ENCODE measurements at places on chromosomes 16 and 17.
A peak's percentile ranks its signal among the peaks of the same experiment; 100 is the strongest.

GRCh38 chr17:45265821-45266220 is 3.9 kb upstream of the SPATA32 start:
- no peak for DNase-seq

DNA sequence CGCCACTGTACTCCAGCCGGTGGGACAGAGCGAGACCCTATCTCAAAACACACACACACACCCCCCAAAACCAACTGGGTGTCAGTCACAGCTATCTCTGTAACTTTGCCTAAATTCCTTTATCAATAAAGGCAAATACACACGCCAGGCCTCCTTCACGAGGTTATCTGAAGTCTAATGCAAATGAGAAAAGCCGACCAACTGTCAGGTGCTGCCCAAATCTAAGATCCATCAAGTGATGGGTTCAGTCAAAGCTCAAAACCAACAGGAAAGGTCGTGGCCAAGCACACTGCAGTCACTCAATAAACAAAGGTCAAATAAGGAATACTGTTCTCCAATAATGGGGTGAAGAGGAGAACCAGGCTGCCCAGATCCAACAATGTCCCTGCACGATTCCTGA is 1.1 kb downstream of the ANKFY1 start:
- no peak for DNase-seq

GRCh38 chr17:17931159-17931558 is 41.0 kb downstream of the TOM1L2 start:
- no peak for DNase-seq

DNA sequence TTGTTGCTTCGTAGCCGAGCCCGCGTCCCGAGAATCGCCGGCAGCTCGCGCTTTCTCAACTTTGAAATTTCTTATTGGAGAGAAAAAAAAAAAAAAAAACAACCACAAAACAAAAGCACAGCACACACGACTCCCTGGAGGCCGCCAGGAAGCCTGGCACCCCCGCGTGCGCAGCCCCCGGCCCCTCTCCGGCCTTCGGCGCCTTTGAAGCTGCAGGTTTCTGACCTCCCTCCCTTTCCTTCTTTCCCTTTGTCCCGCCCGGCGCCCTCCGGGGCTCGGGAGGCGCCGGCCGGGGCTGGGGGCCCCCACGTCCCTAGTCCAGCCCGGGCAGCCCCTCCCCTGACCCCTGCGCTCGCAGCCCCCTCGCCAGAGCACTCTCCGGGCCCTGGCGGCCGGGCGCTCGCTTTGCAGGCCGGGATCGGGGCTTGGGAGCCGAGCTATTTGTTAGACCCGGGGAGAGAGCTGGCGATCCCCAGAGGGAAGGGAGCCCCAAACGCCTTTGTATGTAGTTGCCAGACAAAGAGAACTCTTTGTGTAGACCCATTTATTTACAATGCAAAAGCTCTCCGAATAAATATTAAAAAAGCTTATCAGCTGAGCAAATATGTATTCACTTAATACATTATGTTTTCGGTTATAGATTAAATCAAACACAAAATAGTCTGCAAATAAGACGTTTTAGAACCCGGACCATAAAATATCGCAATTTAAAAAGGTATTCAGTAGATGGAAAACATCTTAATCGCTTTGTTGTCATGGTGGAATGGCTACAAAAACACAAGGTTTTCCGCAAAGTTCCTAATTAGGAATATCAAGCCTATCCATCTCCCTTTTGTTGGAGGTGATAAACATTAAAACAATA is 2.3 kb downstream of the BAHCC1 start:
- DNase-seq: peak; percentile 46
